Left renal pelvis (tissue), 4 donors: ENCODE measurements at places on chromosomes 5 and 9.

- no peak for DNase-seq
Measured at GRCh38 chr5:119355685-119356611, at the start of gene TNFAIP8. TSS of gene TNFAIP8 (plus strand) at chr5:119356019. CDS start at chr5:119356091, 72 bp downstream.

DNA sequence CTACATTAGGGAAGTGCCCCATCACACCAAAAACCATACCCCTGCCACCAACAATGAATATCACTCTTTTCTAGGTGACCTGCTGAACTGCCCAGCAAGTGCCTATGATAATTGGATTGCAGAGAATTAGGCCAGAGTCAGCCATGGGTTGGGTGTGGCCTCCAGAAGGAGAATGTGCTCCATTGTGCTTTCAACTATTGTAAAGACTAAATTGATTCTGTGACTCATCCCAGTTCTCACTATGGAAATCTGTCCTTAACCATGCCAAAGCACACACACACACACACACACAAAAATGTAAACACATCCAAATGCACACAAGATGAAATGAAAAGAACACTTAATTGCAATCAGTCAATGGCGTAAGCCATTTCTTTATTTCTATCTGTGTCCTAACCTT, 25.7 kb downstream of the DRD1 start:
- no peak for DNase-seq

- no peak for DNase-seq
Measured at GRCh38 chr9:90037146-90037797, 432.5 kb downstream of the GADD45G start.

DNA sequence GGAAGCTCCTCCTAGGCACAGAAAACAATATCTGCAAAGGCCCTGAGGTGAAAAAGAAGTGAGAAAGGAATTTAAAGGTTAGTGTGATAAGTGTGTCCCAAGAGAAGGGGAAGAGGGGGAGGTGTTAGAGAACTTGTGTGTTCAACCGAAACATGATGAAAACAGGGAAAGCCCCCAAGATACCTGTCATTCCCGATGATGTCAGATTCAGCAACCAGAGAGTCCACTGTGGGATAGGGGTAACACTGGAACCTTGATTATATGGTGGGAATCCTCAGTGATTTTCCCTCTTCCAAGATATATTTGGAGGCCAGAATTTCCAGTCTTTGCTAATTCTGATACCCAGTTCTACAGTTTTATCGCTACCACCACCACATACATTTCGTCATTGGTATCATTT, 15.5 kb upstream of the BNC2 start:
- no peak for DNase-seq

GRCh38 chr5:37370550-37370863, 399 bp downstream of the NUP155 start:
- no peak for DNase-seq

DNA sequence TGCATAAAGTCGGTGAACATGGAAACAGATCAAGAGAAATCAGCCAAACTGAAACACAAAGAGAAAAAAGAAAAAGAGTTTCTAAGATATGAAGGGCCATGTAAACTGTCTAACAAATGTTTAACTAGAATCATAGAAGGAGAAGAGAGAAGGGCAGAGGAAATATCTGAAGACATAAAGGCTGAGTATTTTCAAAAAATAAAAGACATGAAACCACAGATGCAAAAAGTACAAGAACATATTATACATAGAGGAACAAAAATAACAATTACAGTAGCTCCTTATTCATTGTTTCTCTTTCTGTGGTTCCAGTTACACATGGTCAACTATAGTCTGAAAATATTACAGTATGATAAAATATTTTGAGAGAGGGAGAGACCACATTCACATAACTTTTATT, 106.3 kb downstream of the HOMER1 start:
- DNase-seq, result no peak

DNA sequence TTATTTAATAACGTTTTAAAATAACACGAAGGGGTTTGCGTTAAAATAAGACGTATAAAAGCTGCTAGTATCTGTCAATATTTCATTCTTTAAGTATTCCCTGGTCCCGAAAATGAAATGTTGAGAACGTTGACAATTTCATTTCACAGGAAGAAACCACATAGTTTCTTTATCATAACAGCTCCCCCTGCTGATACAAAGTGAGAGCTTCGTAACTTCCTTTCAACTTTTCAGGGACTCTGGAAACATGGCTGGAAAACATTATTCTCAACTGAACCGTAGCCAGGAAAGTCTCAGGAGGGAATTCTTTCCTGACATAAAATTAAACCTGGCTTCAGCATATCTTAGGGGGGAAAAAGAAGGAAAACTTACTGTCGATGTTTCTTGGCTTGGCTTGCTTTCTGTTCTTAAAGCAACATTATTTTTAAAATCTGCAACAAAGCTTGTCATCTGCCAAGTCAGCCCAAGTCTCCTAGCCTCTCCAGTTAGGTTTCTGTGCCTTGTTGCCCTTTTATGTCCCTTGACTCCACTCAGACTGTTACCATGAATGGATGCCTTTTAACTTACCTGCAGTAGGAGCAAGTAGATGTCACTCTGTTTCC, 122.9 kb upstream of the DAB2 start:
- peak; percentile 60 for DNase-seq

DNA sequence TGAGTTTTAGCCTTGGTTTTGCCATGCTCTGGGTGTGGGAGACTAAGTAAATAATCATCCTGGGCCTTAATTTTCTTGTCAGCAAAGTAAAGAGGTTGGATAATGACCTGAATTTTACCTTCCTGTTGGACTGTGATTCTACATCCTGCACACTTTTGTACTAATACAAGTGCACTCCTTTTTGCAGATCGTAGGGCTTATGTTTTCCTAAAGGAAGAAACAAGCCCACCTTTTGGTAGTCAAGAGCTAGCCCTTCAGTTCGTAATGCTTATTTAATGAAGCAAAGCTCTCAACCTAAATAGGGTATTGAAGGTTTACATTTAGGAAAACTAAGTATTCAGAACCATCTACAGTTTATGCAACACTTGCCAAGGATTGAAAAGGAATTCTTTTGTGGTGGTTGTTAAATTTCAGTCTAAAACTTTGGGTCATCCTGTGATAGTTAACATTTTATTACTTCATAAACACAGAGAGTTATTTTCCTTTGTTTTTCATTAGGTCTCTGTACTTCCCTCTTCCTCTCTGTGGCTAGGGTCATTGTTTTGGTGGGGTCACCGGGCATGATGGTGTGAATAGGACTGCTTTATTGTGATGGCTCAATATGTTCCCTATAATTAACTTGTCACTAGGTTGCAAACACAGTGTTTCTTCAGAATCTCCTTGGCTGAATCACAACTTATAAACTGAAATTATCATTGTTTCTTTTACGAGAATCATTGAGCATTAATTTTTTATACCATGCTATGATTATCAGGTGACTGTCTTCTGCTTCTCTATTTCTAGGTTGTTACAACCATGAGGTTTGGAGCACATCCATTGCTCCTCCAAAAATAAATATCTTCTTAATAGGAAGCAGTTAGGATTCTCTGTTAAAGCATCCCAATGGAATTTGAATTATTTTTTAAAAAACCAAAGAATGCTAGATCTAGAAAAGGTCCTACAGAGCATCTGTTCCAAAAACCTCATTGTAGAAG, 28.5 kb downstream of the SPINK5 start:
- no peak for DNase-seq

- no peak for DNase-seq
Measured at GRCh38 chr5:12258549-12258948, 354.3 kb upstream of the CTNND2 start.

DNA sequence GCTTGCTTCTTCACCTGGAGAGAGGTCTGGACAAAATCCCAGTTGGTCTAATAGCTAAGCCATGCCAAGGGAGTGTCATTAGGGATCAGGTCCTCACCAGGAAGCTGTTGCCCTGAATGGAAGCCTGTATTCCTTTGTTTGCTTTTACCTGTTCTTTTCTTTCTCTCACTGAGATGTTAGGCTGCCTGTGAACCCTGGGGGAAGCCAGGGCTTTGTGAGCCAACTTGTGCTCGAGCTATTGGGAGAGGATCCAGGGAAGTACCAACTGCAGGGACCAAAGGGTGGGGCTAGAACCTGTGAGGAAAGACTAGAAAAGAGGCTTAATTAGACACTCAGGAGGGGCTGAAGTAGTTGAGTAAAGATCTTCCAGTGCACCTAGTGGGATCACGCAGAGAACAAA, 451.2 kb upstream of the TLE4 start:
- DNase-seq, result no peak

GRCh38 chr5:98770911-98771322, 2.5 kb upstream of the RGMB start:
- no peak for DNase-seq

- no peak for DNase-seq
Measured at GRCh38 chr9:92550765-92551164, 15.0 kb upstream of the ECM2 start.

DNA sequence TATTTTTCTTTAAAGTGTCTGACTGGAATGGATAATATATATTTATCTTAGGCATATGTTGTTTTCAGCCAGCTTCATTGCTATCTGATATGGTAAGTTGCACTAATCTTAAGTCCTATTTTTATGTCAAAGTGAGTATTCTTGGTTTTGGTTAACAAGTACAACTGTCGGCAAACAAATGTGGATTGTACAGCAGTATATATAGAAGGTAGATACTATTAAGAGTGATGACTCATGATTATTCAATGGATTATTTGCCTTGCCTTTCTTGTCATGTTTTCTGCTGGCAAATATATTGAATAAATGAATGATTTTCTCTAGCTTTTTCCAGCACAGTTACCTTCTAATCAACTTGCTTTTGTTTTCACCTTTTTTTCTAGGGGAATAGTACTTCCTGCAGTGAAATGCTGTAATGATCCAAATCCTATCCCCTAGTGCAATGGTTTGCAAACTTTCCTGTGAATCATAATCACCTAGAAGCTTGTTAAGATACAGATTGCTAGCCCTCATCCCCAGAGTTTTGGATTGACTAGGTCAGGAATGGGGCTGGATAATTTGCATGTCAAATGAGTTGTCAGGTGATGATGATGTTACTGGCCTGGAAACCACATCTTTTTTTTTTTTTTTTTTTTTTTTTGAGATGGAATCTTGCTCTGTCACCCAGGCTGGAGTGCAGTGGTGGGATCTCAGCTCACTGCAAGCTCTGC, 60.8 kb upstream of the ARRDC3 start:
- DNase-seq, result no peak

GRCh38 chr5:74280306-74280705, 360.2 kb downstream of the ENC1 start:
- no peak for DNase-seq
